CD8-positive, alpha-beta memory T cell (primary cell): ENCODE measurements at places on chromosomes 16 and 17.

- peak; percentile 23 for DNase-seq
These were observed 41.3 kb downstream of the GAS7 start for GRCh38 chr17:10156948-10157607.

DNA sequence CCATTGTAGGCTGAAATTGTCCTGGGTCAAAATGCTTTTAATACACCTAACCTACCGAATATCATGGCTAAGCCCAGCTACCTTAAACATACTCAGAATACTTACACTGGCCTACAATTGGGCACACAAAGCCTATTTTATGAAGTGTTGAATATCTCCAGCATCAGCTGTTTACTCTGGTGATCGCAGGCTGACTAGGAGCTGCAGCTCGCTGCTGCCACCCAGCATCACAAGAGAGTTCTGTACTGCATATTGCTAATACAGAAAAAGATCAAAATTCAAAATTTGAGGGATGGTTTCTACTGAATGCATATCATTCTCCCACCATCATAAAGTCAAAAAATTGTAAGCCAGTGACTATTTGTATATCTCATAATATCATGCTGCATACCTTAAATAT lies 55.3 kb downstream of the ULK2 start:
- DNase-seq = peak; percentile 3

DNA sequence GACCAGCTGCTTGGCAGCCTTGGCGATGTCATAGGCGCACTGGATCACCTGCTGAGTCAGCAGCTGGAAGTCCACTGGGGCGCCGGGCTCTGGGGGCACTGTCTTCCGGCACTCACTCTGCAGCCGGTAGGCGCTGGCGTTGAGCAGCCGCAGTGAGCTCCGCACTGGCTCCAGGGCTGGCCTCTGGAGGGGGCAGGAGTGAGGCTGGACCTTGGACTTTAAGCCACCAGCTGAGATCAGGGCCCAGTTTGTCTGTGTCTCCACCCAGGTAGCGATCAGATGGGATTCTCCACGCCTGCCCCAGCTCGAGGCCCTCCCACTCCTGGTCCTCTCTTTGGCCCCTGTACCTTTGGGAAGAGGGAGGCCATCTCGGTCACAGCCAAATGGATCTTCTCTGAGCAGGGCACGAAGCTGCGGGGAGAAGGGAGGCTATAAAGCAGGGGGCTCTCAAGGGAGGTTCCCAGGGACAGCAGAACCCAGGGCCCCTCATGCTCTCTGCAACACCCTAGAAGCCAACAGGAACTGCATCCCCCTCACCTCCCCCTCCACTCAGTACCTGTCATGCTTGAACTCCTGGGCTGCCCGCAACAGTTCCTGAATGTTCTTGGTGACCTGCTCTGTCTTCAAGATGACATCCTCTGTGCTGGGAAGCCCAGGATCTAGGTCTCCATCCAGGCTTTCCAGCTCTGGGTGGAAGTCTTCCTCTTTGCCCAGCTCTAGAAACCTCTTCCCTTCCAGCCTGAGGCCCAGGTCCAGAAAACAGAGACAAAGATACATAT lies 6.4 kb downstream of the TP53I13 start:
- DNase-seq = peak; percentile 37

- DNase-seq = no peak
These were observed 10.8 kb downstream of the IGFBP4 start for GRCh38 chr17:40453881-40454612.

DNA sequence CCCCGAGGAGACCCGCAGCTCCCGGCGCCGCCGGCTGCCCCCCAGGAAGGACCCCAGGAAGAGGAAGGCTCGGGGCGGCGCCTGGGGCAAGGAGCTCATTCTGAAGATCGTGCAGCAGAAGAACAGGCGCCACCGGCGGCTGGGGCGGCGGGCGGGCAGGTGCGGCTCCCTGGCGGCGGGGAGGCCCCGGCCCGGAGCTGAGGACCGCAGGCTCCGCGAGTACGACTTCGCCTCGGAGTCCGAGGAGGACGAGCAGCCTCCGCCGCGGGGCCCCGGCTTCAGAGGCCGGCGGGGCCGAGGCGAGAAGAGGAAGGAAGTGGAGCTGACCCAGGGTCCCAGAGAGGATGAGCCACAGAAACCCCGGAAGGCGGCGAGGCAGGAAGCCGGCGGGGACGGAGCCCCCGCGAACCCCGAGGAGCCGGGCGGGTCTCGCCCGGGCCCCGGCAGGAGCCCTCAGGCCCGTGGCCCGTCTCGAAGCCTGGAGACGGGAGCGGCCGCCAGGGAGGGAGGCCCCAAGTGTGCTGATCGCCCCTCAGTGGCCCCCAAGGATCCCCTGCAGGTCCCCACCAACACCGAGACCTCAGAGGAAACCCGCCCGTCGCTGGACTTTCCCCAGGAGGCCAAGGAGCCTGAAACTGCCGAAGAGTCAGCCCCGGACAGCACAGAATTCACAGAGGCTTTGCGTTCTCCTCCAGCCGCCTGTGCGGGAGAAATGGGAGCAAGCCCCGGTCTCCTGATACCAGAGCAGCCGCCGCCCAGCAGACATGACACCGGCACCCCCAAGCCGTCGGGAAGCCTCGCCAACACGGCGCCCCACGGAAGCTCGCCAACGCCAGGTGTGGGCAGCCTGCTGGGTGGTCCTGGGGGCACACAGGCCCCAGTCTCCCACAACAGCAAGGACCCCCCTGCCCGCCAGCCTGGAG lies 22.3 kb upstream of the ZFPM1 start:
- peak; percentile 52 for DNase-seq

- DNase-seq = no peak
These were observed 196.3 kb downstream of the IRF8 start for GRCh38 chr16:86095131-86095752.
